Stimulated activated CD4-positive, alpha-beta T cell treated with anti-CD3 and anti-CD28 coated beads, Interleukin-2, amount 100 ng/mL, for 24 hours (primary cell): ENCODE measurements at places on chromosomes 11 and 22.

- DNase-seq, result no peak
Measured at GRCh38 chr11:32100495-32100894, 9.6 kb downstream of the RCN1 start.

DNA sequence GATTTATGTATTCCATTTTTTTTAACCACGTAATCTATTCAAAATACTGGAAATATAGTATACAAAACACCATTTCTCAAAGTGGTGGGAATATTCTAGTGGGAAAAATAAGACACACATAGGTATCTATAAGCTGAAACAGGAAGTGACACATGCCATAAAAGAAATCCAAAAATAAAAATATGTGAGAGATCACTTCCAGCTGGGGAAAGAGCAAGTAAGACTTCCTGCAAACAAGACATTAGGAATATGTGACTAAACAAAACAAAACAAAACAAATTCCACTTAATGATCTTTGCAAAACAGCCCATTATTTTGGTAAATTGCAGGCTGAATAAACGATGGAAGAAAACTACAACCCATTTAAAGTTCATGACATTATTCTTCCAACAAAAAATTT, 107.3 kb upstream of the CEP126 start:
- no peak for DNase-seq

DNA sequence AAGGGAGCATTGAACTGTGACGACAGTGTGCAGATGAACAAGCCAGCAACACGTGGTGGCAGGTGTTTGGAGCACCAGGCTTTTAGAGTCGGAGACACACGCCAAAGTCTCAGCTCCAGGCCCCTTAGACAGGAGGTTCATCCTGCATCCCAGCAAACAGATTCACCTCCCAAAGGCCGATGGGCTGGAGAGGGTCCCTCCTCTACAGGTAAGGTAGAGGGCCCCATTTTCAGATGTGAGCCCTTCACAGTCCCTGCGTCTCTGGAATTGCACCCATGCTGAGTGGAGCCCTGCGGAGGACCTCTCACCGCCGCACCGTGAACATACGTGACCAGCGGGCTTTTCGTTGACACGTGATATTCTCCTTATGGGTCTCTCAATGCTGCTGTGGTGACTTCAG, 109.0 kb upstream of the B3GAT1 start:
- DNase-seq, result no peak

DNA sequence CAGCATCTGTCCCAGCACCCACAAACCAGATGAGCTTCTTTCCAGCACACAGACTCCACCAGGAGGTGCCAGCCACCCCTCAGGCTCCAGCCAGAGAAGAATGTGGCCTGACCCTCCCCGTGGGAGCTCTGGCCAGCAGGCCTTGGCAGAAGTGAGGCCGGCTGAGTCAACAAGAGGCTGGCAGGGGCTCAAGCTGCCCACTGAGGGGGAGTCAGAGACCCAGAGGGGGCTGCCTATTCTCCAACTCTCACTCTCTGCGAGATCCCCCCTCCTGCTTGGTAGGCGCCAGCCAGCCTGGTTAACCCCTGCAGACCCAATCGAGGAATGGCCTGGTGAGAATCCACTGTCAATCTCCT, 10.6 kb upstream of the CDC42EP1 start:
- DNase-seq, result no peak

DNA sequence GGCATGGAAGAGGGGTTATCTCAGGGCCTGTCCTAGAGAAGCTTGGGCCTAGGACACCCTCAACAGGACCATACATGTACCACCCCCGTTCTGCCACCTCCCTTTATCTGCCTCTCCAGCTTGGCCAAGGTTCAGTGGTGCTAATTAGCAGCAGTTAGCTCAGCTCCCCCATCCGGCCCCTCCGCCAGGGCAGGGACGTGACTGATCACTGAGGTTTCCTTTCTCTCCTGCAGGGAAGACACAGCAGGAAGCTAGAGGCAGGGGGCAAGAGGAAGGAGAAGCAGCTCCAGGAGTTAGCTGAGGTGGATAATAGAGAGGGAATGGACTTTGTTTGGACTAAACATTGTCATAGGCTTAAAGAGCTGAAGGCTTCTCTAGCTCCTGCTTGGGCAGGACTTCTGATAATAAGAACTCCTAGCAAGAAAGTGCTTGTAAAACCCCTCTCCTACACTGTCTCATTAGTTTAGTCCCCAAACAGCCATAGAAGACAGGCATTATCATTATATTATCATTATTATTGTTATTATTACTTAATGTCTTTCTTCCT, 53.8 kb downstream of the BUD13 start:
- no peak for DNase-seq

DNA sequence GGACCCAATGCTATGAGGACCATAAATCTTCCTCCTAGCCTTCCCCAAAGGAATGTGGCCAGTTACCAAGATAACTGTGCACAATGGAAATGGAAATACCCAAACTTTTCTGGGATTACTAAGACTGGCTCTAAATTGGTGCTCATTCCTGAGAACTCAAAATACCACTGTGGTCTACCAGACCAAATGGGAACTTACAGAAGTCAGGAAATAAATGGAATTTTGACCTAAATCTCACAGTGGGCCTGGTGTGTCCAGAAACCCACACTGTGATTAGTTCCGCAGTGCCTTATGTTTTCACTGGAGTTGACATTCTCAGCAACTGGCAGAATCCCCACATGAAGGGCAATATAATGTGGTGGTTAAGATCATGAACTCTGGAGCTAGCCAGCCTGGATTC, 99.4 kb upstream of the ZC3H12C start:
- DNase-seq, result no peak

DNA sequence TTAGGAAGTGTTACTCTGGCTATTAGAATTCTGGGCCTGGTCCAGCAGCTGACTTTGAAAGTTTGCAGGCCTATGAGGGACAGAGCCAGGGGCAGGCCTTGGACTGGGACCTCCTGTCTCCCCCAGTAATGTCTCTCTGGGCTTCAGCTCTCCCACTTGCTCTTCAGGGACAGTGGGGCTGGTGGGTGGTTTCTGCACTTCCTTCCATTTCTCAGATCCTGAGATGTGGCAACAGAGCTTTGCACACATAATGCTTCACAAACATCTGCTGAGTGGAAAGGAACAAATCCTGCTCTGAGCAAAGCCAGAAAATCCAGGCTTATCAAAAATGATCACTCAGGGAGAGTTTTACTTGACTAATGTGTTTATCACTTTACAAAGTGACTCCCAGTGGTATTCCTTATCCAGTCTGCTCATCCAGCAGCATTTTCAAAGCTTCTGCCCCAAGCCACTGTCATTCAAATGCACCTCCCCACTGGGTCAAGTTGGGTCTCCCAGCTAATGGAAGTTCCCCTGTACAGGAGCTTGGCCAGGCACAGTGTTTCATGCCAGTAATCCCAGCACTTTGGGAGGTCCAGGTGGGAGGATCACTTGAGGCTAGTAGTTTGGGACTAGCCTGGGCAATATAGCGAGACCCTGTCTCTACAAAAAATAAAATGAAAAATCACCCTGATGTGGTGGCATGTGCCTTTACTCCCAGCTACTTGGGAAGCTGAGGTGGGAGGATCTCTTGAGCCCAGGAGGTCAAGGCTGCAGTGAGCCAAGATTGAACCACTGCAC, 13.5 kb upstream of the OSBP2 start:
- DNase-seq, result no peak

DNA sequence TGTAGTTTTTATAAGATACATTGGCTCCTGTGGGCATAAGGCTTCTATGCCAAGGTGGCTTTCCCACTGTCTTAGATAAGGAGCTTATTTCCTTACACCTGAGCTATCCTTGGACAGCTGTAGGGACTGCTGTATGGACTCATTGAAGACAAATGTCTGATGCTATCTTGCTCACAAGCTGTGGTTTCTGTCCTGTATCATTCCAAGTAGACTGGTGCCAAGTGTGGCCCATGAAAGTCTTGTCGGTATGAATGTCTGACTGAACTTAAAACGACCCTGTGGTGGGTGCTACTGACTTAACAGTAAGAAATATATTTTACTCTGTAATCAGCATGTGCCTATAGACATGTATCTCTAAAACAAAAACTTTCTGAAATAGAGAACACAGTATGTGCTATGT, 45.0 kb downstream of the LARGE2 start:
- DNase-seq, result no peak

GRCh38 chr11:107282195-107282594, 175.4 kb downstream of the CWF19L2 start:
- no peak for DNase-seq

- DNase-seq, result no peak
Measured at GRCh38 chr11:129768356-129768755, 47.3 kb upstream of the TMEM45B start.

DNA sequence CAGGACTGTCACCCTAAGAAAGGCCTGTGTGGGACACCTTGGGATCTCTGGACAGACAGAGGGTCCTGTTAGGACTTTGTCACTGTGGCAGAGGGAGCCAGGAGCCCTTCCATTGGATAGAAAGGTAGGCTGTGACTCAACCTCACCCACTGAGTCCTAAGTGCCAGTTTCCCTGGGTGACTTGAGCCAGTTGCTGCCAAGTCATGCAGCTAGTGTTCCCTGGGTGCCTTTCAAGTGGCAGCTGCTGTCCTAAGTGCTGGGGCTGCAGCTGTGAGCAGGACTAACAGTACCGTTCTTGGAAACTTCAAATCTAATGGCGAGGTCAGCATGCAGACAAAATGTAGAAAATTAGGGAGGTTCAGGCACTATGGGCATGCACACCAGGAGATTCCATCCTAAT, 393.7 kb downstream of the TMEM135 start:
- no peak for DNase-seq

DNA sequence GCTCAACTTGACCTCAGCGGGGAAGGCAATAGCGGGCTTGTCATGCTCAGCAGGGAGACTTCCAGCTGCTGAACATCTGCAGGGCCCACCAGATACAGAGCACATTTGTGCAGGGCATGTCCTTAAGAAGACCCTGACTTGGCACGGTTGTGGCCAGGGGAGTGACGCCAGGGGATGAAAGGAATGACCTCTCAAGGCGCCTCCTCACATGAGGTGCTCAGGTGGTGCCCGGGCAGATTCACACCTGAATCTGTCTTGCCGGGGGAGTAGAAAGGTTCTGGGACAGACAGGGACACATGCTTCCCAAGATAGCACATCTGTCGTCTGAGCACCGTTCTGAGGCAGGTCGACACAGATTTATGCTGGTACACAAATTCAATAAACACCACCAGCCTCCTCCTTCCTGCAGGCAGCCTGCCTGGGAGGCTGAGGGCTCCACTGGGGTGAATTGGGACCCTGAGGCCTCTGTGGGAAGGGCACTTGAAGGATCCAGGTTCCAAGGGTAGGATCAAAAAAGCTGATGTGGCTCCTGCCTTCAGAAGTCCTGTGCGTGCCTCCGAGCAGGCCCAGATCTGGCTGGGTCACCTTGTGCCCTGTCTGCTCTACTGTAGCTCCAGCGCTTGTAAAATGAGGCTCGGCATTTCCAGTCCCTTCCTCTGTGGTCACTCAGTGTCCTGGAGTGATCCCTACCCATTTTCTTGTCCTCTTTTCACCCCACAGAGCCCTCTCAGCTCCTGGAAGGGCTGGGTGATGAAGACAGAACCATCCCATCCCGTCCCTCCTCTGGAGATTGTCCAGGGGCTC, 49.6 kb upstream of the NECTIN1 start:
- no peak for DNase-seq

DNA sequence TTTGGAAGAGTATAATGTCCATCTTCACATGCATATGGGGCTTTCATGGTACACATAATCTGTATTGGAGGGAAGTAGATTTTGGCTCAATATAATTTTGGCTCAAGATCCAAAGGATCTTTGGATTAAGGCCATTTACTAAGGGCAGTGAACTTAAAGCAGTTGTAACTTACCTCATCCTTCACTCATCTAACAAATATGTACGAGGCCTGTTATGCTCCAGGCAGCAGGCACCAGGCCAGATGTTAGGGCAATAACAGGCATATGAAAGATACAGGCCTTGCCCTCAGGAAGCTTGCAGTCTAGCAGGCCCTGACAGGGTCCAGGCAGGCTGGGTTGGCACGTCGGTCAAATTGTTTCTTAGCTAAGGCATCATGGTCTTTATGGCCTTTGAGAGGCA, 44.6 kb downstream of the LIF start:
- no peak for DNase-seq
